ENCODE measurements at places on chromosomes 2 and 18.

- H3K36me3 ChIP-seq = no peaks in the 10 kb centered on the region
- no peak overlapping the region for H3K4me3 ChIP-seq
- H3K27me3 ChIP-seq = no peaks in the 10 kb centered on the region
- H3K27ac ChIP-seq = no peak overlapping the region
Observed at GRCh38 chr2:109507217-109507616, 106.5 kb downstream of the SEPTIN10 start.

DNA sequence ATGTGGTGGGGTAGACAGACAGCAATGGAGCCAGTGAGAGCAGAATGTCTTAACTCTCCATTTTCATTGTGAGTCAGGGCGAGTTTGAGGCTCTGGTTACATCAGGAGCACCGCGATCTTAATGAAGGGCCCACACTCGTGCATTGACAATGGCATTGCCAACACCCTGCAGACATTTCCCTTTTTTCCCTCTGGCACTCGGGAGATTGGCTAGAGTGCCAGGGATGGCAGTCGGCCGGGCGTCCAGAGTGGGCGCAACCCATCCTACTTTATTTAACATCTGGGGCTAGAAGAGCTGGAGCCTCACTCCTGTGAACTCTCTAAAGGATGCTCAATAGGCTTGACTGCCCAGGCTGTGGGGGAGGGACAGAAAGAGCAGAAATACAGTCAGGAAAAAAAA lies 9.7 kb downstream of the PROKR1 start:
- no peaks in the 10 kb centered on the region for H3K27me3 ChIP-seq
- H3K27ac ChIP-seq = no peak overlapping the region
- peaks cover 13% of the 10 kb centered on the region for H3K4me1 ChIP-seq
- DNase-seq = no peak
- no peak overlapping the region for H3K4me3 ChIP-seq

- no peaks in the 10 kb centered on the region for H3K4me1 ChIP-seq
- no peak for DNase-seq
- H3K27me3 ChIP-seq = no peaks in the 10 kb centered on the region
- no peaks in the 10 kb centered on the region for H3K36me3 ChIP-seq
- no peak overlapping the region for H3K4me3 ChIP-seq
Observed at GRCh38 chr18:27826101-27826500, 350.8 kb downstream of the CDH2 start.

- no peaks in the 10 kb centered on the region for H3K36me3 ChIP-seq
- H3K27ac ChIP-seq = no peak overlapping the region
- no peak for DNase-seq
- peaks cover 4% of the 10 kb centered on the region for H3K4me1 ChIP-seq
Observed at GRCh38 chr2:235674812-235675211, 181.0 kb downstream of the AGAP1 start.

GRCh38 chr2:18684206-18685038 lies 95.1 kb upstream of the NT5C1B start:
- H3K36me3 ChIP-seq = no peaks in the 10 kb centered on the region
- no peaks in the 10 kb centered on the region for H3K27me3 ChIP-seq
- H3K27ac ChIP-seq = no peak overlapping the region

- peak; percentile 70 for DNase-seq
- H3K4me3 ChIP-seq = no peak overlapping the region
- no peaks in the 10 kb centered on the region for H3K36me3 ChIP-seq
- no peaks in the 10 kb centered on the region for H3K27me3 ChIP-seq
- H3K4me1 ChIP-seq = peaks cover 45% of the 10 kb centered on the region
Observed at GRCh38 chr2:28423856-28424605, 31.4 kb downstream of the FOSL2 start.

DNA sequence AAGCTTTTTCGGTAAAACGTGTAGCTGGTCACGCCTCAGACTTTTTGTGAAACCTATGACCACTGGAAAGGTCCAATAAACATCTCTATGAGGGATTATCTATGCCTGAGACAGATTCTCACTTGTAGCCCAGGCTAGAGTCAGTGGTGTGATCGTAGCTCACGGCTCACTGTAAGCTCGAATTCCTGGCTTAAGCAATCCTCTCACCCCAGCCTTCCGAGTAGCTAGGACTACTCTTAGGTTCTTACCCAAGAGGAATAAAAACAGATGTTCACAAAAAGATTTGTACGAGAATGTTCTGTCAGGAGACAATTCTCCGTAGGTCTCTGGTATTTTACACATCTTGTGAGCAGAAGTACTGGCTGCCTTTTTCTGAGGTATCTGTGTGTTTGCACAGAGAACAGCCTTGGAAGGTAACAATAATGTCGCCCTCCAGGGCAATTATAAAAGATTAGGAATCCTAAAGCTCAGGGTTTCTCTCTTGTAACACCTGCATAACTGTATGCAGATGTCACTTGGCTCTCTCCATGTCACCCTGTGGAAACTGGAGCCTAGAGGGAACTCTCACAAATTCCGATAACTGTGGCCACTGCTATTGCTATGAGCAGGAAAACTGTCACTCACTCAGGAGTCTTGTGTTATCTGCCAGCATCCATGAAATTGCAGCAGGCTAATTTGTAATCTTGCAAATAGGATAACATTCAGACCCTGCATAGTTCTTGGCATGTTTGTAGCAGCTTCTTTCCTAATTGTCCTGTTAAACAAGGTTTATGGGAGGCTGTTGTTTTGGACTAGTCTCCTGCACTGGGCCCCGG lies 25.5 kb upstream of the RALBP1 start:
- no peak overlapping the region for H3K27ac ChIP-seq
- DNase-seq = no peak

DNA sequence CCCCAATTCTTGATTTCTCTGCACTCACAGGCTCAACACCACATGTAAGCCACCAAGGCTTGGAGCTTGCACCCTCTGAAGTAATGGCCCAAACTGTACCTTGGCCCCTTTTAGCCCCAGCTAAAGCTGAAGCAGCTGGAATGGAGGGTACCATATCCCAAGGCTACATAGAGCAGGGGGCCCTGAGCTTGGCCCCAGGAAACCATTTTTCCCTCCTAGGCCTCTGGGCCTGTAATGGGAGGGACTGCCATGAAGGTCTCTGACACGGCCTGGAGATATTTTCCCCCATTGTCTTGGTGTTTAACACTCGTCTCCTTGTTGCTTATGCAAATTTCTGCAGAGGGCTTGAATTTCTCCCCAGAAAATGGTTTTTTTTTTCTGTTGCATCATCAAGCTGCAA lies 69.7 kb downstream of the SKA1 start:
- no peaks in the 10 kb centered on the region for H3K4me1 ChIP-seq
- no peak overlapping the region for H3K27ac ChIP-seq
- H3K36me3 ChIP-seq = no peaks in the 10 kb centered on the region
- no peak for DNase-seq

DNA sequence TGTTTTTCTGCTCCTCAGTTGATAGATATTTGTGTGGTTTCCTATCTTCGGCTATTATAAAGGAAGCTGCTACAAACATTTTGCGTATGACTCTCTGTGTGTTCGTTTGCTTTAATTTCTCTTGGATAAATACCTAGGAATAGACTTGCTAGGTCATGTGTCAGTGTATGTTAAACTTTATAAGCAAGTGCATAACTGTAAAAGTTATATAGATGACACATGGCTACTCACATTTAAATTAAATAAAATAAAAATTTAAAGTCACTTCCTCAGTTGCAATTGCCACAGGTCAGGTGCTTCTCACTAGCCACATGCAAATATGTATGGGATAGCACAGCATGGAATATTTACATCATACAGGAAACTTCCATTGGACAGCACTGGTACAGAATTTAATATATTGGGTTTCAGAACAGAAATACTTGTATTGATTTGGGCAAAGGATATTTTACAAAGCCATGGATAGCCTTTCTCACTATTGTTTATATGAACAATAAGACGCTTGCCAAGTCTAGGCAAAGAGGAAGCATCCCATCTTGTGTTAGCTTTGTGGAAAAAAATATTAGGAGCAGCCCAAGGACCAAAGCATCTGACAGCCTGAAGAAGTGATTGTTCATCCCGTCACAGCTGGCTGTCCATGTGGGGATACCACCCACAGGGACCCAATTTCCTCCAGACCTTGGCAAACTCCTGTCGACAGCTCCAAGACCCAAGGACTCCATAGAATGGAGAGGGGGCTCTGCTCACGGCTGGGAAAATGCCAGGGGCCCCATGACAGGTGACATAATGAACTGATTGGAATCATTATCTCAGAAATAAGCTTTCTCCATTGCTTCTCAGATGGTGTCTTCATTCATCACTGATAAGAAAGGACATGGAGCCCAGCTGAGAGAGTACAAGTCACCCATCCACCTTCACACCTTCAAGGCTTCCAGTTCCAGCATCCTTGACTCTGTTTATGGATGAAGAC lies 196.7 kb downstream of the SH3BP4 start:
- no peak overlapping the region for H3K27ac ChIP-seq
- no peaks in the 10 kb centered on the region for H3K27me3 ChIP-seq
- no peak for DNase-seq
- H3K36me3 ChIP-seq = no peaks in the 10 kb centered on the region
- no peaks in the 10 kb centered on the region for H3K4me1 ChIP-seq

DNA sequence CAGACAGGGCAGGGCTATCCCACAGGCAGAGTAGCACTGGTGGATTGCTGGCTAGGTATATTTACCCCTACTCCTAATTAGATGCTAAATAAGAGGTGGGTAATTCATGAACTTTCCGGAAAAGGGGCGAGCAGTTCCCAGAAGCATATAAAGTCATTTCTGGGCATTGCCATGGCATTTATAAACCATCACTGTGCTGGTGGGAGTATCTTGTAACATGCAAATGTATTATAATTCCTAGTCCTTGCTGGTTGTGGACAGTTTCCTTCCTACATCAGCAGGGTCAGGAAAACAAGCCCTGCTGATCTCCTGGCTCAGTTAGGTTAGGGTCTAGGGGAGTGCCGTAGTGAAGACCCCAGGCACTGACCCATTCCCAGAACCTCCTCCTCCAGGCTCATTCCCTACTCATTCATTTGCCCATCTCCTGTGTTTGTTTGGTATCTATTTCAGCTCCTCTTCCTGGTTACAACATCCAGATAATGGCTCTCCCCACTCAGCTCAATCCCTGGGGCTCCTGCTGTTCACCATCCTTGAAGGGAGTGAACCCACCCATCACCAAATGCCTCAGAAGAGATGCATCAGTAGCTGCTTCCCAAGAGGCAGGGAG lies 282.7 kb downstream of the SRBD1 start:
- no peaks in the 10 kb centered on the region for H3K27me3 ChIP-seq
- H3K4me1 ChIP-seq = no peaks in the 10 kb centered on the region
- no peaks in the 10 kb centered on the region for H3K36me3 ChIP-seq
- H3K4me3 ChIP-seq = no peak overlapping the region

GRCh38 chr2:16617282-16618266 lies 48.1 kb downstream of the CYRIA start:
- H3K4me1 ChIP-seq = peaks cover 15% of the 10 kb centered on the region
- H3K27me3 ChIP-seq = no peaks in the 10 kb centered on the region
- H3K4me3 ChIP-seq = no peak overlapping the region
- DNase-seq = no peak

DNA sequence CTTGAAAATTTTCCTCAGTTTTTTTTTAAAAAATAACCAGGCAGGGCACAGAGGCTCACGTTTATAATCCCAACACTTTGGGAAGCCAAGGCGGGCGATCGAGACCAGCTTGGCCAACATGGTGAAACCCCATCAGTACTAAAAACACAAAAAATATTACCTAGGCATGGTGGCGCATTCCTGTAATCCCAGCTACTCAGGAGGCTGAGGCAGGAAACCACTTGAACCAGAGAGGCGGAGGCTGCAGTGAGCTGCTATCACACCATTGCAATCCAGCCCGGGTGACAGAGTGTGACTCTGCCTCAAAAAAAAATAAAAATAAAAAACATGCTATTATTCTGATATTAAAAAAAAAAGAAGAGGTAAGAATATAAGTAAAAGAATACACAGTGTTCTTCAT lies 191.0 kb downstream of the ZEB2 start:
- H3K27ac ChIP-seq = no peak overlapping the region
- H3K4me3 ChIP-seq = no peak overlapping the region
- no peaks in the 10 kb centered on the region for H3K36me3 ChIP-seq
- H3K4me1 ChIP-seq = peaks cover 32% of the 10 kb centered on the region
- no peaks in the 10 kb centered on the region for H3K27me3 ChIP-seq

DNA sequence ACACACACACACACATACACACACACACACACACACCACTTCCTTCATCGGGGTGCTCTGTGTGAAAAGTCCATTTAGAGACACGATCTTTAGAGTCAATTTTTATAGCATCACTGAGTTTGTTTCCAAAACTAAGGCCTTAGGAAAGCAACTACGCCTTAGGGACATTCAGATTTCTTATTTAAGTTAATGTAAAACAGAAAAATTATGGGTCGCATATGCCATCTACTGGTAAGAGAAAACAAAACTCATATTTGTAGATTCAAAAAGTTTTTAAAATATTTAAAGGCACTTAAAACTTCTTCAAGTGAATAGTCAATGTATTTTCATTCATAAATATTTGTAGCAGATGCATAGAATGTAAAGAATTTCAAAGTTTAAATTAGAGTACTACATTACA lies 166.2 kb downstream of the ATAD2B start:
- H3K4me3 ChIP-seq = no peak overlapping the region
- no peak for DNase-seq
- no peaks in the 10 kb centered on the region for H3K27me3 ChIP-seq

- DNase-seq = no peak
- no peaks in the 10 kb centered on the region for H3K36me3 ChIP-seq
- no peak overlapping the region for H3K4me3 ChIP-seq
Observed at GRCh38 chr2:232376260-232376659, 2.3 kb upstream of the ALPP start.

DNA sequence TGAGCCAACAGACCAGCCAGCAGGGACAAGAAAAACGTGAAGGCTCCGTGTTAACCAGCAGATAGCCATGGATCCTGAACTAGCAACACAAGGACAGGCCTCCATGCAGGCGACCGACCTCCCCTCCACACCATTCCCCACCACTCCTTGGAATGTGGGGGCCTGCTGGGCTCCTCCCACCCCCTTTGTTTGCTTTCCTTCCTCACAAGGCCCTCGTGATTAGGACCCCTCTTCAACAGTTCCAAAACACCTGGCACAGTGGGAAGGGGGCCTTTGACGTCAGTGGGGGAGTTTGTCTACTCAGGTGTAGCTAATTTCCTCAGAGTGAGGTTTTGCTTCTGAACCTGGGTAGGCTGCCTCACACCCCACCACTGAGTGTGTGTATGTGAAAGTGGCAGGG lies 37.8 kb downstream of the SLC14A2 start:
- no peak for DNase-seq
- H3K4me3 ChIP-seq = no peak overlapping the region
- H3K27ac ChIP-seq = no peak overlapping the region
- no peaks in the 10 kb centered on the region for H3K27me3 ChIP-seq
- H3K36me3 ChIP-seq = no peaks in the 10 kb centered on the region

DNA sequence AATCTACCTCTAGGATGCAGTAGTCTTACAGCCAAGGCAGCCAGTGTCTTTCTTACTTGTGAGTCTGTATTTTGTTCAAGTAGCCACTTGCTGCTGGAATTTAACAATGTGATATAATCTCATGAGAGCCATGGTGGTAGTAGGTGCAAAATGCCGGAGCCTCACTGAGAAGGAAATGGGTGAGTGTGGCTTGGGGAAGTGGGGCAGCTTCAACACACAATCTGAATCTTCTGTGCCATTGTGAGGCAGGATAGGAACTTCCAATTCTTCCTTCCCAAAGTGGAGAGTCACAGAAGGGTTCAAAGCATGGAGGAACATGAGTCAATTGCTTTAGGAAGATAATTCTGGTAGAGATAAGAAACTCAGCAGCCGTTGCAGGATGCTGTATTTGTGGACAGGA lies 158.7 kb upstream of the APCDD1 start:
- no peaks in the 10 kb centered on the region for H3K4me1 ChIP-seq
- H3K4me3 ChIP-seq = no peak overlapping the region
- no peak overlapping the region for H3K27ac ChIP-seq
- H3K36me3 ChIP-seq = no peaks in the 10 kb centered on the region

Measured in left lung (tissue), 14 donors.